ENCODE measurements at places on chromosomes 3 and 15.

GRCh38 chr15:39756806-39757522 lies 25.7 kb downstream of the FSIP1 start:
- peak; percentile 67 for DNase-seq

DNA sequence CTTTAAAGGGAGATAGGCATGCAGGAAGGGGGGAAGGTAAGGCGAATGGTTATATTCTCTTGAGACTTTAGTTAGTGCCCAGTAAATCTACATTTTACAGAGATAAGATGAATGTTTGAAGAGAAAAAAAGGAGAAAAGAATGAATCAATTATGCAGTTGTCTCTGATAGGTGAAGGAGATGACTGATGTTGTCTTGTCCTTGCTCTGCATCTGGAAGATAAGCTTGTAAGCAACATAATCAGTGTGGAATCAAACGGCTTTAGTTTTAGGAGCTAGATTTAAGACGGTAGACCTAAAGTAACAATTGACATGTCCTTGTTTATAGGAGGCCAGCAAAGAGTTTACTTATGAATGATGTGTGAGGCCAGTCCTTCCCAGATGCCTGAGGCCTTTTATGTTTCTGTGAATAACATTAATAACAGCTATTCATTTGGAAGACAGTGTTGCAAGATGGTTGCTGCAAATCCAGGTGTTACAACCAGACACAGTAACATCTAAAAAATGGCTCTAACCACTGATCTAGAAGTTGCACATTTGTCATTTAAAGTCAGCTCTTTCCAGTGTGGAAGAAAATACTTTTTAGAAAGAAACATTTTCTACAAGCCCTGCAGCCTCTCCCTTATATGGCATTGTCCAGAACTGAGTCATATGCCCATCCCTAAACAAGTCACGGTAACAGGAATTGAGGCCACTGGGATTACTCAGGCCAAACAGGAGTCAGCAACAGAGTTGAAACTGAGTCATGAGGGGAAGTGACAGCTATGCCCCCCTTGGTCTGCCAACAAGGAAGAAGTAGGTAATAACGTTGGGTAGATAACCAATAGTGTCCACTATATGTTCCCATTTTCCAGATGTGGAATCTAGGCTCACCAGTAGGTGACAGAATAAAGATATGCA lies 77.5 kb upstream of the FBN1 start:
- no peak for DNase-seq

DNA sequence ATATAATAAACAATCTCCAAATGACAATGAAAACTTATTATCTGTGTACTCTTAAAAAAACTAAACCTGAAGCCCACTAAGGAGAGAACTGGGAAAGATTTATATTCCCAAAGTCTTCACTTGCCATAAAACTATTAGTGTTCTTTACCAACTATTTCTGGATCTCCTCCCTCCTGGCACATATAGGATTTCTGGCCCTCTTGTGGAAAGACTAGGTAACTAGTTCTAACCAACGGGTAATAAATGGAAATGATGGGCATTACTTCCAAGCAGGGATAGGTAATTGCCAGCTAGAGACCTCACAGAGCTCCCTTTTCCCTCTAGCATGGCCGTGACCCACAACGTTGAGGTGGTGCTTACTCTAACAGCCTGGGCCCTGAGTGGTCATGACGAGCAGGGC lies 110.1 kb downstream of the DNAH12 start:
- DNase-seq, result no peak

- DNase-seq, result no peak
Measured at GRCh38 chr3:78908236-78908635, 859.6 kb downstream of the ROBO1 start.

DNA sequence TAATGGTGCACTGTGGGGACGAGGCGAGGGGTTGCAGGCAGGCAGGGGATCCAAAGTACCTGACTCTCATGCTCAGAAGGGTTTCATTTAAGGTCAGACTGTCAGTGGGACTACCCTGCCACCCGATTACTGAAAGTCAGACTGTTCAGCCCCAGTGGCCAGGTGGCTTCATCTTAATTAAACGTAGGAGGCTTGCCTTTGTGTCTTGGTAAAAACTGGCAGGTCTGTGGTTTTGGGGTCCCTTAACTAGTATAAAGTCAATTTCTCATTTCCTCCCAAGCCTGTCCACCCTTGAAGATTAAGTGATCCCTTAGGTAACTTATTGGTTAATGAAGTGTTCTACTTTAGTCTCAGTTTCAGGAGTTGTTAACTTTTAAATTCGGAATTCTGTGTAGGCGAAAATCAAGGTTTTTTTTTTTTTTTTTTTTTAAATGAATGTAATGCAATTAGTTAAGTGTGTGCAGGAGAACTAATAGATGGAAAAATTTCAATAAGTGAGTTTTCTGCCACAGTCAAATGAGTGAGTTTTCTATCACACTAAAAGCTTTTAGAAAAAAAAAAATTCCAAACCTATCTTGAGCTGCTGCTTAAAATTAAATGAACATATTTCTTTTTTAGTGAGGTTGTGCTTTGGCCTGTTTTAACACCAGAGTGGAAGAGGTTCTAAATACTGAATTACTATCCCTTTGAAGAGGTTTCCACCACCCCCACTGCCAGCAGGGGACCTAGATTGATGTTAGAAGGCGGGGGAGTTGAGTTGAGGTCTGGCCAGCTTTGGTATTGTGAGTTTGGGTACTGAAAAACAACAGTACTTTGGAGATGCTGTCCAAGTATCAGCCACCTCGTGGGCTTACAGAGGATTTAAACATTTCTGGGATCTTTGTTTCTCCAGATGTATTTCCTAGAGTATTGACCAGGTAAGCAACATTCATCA lies 15.2 kb downstream of the ITPR1 start:
- DNase-seq, result no peak

DNA sequence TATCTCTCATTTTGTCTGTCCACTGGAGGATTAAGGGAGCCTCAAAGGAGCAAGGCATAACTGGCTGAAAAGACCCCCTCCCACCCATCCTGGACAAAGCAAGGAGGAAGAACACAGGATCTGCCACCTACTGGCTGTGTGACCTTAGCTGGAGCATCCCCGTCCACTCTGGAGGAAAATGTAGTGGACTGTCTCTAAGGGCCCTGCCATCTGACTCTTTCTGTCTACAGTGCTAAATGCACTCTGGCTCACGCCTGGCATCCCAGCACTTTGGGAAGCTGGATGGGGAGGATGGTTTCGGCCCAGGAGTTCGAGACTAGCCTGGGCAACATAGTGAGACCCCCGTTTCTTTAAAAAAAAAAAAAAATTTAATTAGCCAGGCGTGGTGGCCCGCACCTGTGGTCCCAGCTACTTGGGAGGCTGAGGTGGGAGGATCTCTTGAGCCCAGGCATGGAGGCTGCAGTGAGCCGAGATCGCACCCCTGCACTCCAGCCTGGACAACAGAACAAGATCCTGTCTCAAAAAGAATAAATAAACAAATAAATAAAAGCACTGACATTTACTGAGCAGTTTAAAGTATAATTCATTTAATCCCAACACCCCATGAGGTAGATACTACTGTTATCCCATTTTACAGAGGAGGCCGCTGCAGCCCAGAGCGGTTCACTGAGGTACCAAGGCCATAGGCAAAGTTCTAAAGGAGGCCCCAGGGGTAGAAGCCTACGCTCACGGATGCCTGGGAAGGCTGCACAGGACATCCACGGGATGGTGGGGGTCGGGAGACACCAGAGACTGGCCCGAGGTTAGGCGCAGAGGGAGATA lies 1.1 kb downstream of the TBC1D2B start:
- DNase-seq, result no peak

- no peak for DNase-seq
Measured at GRCh38 chr15:65395567-65396202, 17.9 kb upstream of the IGDCC3 start.

DNA sequence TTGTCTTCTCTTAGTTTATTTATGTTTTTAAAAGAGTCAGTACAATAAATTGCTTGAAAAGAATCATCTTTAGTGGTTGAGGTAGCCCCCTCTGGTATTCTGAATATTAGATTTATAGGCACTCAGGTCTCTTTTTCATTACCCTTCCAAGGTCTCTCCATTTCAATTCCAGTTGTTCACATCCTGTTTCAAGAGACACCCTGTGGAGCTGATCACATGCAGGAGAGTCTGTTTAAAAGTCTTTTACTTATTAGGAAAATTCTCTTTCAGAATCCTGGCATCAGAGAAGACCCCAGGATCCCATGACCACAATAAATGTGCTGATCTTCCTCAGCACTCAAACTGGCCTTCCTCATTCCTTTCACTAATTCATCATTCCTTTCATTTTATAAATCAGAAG lies 195.7 kb downstream of the ZIC4 start:
- no peak for DNase-seq

DNA sequence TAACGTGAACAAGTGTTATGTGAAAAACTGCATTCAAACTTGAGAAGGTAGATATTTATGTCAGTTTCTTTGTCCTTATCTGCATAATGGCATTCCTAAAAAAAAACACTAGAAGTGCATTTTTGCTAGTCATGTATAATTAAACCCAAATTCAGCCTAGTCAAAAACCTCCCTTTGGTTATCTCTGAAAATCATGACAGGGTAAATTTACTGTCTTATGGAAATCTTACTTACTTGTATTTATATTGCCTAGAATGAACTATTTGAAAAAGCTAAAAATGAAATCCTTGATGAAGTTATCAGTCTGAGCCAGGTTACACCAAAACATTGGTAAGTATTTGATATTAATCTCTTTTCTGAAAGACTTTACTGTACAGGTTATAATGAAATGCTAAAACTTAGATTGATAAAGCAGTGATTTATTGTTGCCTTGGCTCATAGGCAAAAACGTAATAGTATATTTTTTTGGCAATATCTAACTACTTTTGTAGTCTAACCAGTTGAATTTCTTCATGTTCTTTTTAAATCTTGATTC lies 55.6 kb downstream of the OPA1 start:
- no peak for DNase-seq

DNA sequence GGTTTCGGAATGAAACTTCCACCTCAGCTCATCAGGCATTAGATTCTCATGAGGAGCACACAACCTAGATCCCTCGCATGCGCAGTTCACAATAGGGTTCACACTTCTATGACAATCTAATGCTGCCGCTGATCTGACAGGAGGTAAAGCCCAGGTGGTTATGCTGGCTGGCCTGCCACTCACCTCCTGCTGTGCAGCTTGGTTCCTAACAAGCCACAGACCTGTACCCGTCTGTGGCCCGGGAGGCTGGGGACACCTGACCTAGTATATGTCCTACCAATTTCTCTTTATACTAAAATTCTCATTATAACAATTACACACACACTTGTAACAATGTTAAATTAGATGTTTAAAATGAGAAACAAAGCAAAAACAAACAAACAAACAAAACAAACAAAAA lies 172.2 kb downstream of the SLC9A9 start:
- DNase-seq, result no peak

DNA sequence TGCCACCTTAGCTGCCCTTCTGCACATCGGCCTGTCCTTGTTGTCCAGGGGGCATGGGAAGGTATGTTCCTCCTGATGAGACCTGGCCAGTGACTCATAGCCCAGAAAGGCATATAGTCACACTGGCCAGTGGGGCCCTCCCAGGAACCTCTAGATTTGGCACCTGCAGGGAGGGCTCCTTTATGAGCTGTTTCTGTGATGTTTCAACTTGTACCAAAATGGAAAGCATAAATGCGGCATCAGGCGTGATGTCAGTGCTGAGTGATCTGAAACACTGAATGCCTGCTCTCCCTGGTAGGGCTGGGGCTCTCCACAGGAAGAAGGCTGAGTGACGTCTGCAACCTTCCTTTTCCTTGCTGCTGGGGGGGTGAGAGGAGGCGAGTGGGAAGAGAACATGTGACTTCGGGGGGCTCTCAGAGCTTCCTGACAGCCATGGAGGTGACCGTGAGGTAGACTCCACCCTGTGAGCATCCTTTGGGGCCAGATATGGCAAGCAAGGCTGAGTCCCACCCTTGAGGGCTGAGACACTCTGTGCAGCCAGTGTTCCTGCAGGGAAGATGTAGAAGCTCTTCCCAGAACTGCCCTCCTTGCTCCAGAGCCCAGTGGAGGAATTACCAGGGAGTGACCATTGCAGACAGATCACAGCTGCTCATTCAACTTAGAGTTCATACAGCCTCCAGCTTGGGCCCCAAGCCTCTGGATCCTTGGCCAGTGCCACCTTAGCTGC lies 37.1 kb upstream of the APEH start:
- DNase-seq, result no peak

DNA sequence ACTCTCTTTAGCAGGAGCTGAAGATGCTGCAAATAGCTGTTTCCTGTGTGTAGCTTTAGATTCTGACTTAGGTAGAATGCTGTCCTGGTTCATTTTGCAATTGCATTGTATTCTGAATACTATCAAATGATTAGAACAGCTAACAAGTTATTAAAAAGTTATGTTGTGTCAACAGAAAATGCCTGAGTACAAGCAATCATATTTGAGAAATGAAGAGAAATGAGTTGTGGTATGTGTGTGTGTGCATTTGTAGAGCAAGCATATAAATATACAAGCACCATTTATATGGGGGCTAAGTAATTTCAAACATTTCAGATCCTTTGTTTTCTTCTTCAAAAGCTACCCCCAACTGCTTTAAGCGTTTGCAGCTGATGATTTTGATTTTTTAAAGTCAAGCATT lies 7.8 kb downstream of the ZIC1 start:
- no peak for DNase-seq

DNA sequence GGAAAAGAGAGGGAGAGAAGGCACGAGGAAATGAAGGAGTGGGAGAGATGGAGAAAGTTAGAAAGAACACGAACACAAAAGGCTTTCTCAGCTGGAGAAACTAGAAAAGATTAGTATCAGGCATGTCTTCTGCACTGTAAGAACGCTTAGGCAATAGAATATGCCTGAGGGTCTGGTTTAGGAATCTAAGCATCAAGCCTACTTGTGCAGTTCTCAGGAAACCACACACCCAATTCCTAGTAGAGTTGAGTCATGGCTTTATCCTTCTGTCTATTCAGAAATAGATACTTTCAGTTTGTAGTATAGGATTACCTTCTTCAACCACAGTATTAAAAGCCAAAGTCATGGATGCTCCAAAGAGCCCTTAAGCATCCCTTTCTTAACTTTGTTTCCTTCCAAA lies 969.4 kb downstream of the NTRK3 start:
- no peak for DNase-seq

- no peak for DNase-seq
Measured at GRCh38 chr15:100454148-100454547, 74.6 kb downstream of the CERS3 start.

DNA sequence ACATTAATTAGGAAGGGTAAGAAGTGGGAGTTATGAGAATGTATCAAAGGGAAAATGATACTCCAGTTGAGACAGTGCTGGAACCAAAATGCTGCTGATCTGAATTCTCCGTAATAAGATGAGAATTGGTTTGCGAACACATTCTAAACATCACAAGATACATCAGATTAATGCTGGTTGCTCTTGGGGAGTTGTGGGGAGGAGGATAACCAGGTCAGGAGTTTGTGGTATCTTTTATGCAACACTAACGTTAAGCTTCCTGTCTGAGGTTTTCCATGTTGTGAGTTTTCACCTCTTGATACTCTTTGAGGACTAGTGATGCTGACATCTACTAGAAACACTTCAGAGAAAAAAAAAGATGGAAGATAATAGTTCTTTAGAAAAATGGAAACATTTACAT lies 47.2 kb downstream of the PPARG start:
- peak; percentile 35 for DNase-seq

GRCh38 chr3:15557511-15557946 lies 36.0 kb upstream of the COLQ start:
- DNase-seq, result peak; percentile 89

- DNase-seq, result no peak
Measured at GRCh38 chr15:49301562-49301961, 121.5 kb upstream of the FGF7 start.

- DNase-seq, result peak; percentile 16
Measured at GRCh38 chr3:161372321-161373260, 1.3 kb upstream of the SPTSSB start.

GRCh38 chr15:76512971-76513370 lies 176.4 kb downstream of the ISL2 start:
- DNase-seq, result no peak

Data from CD4-positive, alpha-beta T cell treated with Interleukin-17A for 1 hour (primary cell).